Stimulated activated CD8-positive, alpha-beta memory T cell treated with anti-CD3 and anti-CD28 coated beads, Interleukin-7, amount 100 ng/mL, for 4 hours (primary cell): ENCODE measurements at places on chromosomes 12 and 14.

- no peak for DNase-seq
Measured at GRCh38 chr12:62758216-62758615, 176.7 kb downstream of the PPM1H start.

DNA sequence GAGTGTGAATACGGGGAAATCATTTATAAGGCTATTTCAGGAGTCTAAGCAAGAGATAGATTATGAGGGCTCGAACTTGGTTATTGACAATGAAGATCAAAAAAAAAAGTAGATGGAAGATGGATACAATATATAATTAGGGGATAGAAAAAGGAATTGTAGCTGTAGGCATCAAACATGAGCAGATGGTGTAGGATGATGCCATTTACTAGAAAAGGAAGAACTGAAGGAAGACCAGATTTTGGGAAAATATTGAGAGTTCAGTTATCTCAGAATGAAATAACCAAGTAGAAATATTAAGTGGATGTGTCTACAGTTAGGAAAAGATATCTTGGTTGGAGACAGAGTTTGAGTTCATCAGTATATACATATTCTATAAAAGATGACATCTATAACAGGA, 109.6 kb downstream of the CNTN1 start:
- no peak for DNase-seq

DNA sequence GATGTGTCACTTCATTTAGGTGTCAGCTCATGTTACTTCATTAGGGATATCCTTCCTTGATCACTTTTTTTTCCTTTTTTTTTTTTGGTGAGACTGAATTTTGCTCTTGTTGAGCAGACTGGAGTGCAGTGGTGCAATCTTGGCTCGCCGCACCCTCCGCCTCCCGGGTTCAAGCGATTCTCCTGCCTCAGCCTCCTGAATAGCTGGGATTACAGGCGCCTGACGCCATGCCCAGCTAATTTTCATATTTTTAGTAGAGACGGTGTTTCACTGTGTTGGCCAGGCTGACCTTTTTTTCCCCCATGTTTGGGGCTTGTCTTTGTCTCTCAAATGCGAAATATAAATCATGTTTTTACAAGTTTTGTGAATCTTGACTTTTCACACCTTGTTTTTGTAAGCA, 9.6 kb upstream of the AACS start:
- no peak for DNase-seq

- no peak for DNase-seq
Measured at GRCh38 chr12:103966736-103967135, 1.1 kb downstream of the TDG start.

DNA sequence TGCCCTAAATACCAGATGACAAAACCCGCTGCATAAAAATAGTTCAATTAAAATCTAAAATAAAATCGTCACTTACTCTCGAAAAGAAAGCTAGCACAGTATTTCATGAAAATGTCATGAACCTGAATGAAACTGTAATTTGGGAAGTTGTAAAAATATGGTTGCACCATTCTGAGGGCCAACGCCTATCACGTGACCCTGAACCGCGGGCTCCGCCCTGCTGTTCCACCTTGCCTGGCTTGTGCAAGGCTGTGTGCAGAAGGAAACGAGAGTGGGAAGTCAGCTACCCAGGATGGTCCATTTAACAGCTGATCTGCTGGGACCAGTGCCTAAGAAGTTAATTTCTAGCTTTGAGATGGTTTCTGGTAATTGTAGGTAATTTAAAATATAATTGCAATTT, 91.7 kb upstream of the BMP4 start:
- DNase-seq, result no peak

- no peak for DNase-seq
Measured at GRCh38 chr14:51444353-51445000, 204.4 kb downstream of the TMX1 start.

DNA sequence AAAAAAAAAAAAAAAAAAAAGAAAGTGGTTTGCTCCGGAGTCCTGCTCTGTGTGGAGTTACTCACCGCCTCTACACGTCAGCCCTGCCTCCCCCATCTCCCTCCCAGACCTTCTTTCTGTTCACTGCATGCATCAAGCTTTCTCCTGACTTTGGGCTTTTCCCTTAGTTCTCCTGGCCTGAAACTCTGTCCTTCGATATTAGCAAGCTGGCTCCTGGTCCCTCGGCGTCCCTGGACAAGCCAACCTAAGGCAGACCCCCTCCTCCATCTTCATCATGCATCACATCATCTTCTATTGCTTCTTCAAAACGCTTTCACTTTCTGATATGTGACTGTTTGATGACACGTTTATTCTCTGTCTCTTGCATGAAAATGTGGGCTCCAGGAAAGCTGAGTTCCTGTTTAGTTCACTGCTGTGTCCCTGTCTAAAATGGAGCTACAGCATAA, 40.6 kb downstream of the SLC15A4 start:
- DNase-seq, result no peak

- no peak for DNase-seq
Measured at GRCh38 chr12:96193725-96194575, at the start of gene ELK3. ELK3 (plus strand) TSS chr12:96194375.

- DNase-seq, result no peak
Measured at GRCh38 chr12:49201595-49202295, 12.9 kb upstream of the TUBA1A start.

GRCh38 chr12:50661300-50662115, 102.4 kb upstream of the ATF1 start:
- DNase-seq, result no peak

DNA sequence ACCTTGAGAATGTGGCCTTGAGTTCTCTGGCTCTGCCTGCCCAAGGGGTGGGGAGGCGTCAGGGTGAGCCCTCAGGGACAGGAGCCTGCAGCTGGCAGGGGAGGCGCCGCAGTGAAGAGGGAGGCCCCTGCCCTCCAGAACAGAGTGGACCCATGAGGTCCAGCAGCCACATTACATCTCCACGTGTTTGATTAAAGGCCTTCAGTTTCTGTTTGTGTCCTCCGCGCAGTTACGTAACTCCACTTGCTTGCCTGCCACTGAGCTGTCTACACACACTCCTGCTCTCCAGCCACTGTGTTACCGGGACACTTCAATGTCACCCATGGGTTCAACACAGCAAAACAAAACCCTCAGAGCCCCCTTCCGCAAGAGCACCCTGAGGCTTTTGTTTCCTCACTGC, 70.4 kb downstream of the CHGA start:
- no peak for DNase-seq

GRCh38 chr12:70456953-70457352, 90.9 kb downstream of the KCNMB4 start:
- DNase-seq, result no peak

DNA sequence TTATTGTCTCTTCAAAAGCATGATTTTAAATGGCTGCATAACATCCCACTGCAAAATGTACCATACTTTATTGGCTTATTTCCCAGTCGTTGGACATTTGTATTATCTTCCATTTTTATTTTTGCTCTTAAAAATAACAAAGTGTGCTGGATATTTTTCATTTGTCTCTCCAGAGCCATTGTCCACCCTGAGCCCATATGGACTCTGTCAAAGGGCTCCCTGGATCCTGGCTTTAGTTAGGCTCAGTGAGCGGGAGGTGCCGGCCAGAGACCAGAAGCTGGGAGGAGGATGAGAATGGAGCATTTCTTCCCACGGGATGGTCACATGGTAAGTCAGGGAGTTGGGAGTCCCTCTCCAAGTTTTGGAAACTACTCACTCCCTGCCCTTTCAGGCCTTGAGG, 296.9 kb downstream of the NUAK1 start:
- DNase-seq, result no peak

DNA sequence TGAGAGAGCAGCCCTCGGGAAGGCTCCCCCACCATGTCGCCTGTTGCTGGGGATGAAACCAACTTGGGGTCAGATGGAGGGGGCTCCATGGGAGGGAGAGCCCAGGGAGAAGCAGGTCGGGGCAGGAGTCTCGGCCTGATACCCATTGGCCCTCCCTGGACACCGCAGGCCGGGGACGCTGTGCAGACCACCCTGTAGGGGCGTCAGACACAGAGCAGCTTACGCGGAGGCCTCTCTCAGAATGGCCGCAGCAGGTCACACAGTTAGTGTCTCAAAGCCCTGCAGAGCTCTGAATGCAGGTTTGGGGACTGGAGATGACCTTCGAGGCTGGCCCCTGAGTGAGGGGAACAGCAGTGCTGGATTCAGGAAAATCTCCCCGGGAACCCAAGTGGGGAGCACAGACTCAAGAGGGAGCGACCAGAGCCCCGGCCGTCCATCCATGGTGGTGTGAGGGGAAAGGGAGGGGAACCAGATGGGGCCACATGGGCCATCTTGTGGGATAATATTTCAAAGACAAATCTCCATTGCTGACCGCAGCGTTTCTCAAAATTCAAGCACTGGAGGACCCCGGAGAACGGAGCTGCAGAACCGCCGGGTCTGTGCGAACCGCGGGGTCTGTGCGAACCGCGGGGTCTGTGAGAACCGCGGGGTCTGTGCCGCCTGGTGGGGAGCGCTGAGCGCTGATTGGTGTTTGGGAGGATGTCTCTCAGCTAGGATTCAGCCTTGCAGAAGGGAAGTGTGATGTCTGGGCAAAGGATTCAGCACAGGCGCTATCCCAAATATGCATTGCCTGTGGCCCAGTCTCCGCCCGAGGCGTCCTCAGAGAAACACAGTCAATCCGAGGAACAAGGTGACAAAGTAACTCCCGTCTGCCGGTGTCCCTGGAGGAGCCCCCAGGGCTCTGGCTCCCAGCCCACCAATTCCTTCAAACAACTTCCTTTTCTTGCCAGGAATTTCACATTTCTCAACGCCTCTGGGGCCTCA, 324.4 kb upstream of the RTL1 start:
- no peak for DNase-seq

GRCh38 chr12:106692896-106693820, 81.3 kb upstream of the RIC8B start:
- DNase-seq, result no peak

DNA sequence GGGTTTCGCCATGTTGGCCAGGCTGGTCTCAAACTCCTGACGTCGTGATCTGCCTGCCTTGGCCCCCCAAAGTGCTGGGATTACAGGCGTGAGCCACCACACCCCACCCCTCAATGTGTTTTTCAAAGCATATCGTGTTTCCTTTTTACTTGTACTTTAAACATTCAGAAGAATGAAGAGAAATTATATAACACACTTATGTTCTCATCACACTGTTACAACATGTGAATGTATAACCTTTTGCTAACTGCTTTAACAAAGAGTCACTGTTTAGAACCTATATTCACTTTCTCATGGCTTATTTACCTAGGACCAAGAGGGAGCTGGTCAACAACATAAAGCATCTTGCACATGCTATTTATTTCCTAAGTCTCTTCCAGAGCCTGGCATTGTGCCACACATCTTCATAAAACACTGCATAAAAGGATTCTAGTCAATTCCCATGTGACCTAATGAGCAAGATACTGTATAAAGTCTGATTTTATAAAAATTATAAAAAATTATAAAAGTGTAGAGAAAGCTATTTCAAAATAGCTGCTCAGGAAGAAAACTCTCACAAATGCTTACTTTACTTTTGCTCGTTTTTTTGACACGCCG, 16.0 kb upstream of the ACTR6 start:
- DNase-seq, result no peak

- DNase-seq, result no peak
Measured at GRCh38 chr12:51087818-51088217, 4.4 kb upstream of the CSRNP2 start.

GRCh38 chr12:10025236-10025635, 5.2 kb upstream of the CLEC9A start:
- DNase-seq, result no peak

GRCh38 chr12:48356041-48356768, 5.5 kb upstream of the ZNF641 start:
- no peak for DNase-seq
